ENCODE measurements at places on chromosomes 12 and 14. TPM values are rescaled to one million over a fixed set of nuclear protein-coding genes. Genes with fewer than 3 reads are reported as not detected.
A peak's percentile ranks its signal among the peaks of the same experiment; 100 is the strongest.

DNA sequence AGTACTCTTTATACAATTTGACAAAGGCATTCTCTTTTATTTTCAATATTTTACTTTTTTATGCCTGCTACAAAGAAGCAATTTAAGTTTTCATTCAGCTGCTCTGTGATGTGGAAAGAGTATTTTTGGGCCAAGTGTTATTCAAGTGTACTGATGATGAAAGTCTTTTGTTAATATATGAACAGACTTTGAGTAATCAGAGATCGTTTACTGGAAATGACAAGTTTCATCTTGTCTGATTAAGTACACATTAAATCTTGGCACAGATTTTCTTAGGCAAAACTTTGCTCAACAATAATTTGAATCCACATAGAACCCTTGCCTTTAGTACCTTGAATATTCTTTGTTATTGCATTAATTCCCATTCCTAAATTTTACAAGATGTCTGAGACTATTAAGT, 13.3 kb upstream of the PZP start:
- no peak for DNase-seq

GRCh38 chr14:37061697-37062096, 110.7 kb downstream of the SLC25A21 start:
- no peak for DNase-seq

GRCh38 chr12:52598966-52599365, 2.3 kb downstream of the KRT72 start:
- no peak for DNase-seq

DNA sequence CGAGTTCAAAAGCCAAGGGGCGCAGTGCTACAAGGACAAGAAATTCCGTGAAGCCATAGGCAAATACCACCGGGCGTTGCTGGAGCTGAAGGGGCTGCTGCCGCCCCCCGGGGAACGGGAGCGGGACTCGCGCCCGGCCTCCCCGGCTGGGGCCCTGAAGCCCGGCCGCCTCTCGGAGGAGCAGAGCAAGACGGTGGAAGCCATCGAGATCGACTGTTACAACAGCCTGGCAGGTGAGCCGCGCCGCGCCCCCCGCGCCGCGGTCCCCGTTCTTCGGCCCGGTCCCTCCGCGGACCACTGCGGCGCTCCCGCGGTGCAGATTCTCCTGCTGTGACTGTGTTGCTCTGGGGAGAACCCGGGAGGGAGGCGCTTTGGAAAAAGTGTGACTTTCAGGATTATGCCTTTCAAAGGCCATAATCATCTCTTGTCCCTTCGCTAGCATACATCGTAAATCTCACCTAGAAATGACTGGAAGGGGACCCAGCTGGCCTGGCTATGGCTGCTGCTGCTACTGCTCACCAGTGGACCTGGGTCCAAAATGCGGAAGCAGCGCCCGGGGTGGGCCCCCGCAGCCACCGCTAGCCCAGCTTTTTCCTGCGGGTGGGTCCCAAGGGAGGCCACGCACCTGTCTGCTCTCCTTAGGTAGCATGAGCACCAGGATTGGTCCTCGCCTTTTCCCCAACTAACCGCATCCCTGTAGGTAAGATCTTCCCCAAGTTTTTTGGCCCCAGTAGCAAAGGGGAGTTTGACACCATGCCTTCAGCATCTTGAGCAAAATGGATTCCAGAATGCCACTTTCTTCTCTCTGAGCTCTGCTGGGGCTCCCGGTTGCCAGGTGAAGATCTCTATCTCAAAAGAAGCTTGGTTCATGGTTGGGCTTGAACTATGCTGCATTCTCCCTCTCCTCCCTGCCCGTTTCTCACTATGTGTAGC, 853 bp downstream of the TTC9 start:
- no peak for DNase-seq

- DNase-seq = peak; percentile 40
These were observed 508 bp downstream of the HNRNPC start for GRCh38 chr14:21268617-21269251.

Gene POTEG
- total RNA-seq = not detected

Gene ASB2
- 99.3 TPM for total RNA-seq

Gene KLRC2
- total RNA-seq = not detected

Data from activated CD4-positive, alpha-beta memory T cell treated with anti-CD3 and anti-CD28 coated beads, Interleukin-2, amount 10 ng/mL, durations not matched to agents 7 days and 5 days (primary cell).